ENCODE measurements at places on chromosomes 13 and 19.

GRCh38 chr19:3761382-3762129 is at the start of gene APBA3:
TSS of gene APBA3 (minus strand) at chr19:3761692. CDS start at chr19:3760264, 1,428 bp downstream.
- peak; percentile 83 for DNase-seq

- no peak for DNase-seq
Observed at GRCh38 chr19:58261600-58261967, 17.2 kb upstream of the ZNF8 start.

GRCh38 chr13:40982772-40983171 is 36.3 kb downstream of the ELF1 start:
- DNase-seq = no peak

GRCh38 chr19:30450835-30451321 is 78.7 kb downstream of the ZNF536 start:
- DNase-seq = no peak

DNA sequence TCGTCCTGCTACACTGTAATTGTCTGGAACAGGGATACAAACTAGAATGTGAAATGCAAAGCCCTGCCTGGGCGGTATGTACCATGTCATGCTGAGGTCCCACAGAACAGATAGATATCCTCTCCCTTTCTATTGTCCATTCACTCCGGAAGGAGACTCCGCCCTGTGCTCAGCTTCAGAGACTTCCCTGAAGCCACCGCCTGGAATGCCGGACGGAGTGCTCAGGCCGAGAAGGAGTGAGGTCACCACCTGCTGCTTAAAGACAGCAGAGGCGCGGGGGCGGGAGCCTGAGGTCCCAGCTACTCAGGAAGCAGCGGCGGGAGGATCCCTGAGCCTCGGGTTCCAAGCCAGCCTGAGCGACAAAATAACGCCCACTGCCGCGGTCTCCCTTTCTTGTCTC is 890 bp upstream of the ZNF611 start:
- DNase-seq = no peak

- no peak for DNase-seq
Observed at GRCh38 chr13:51158365-51158764, 47.3 kb upstream of the C13orf42 start.

DNA sequence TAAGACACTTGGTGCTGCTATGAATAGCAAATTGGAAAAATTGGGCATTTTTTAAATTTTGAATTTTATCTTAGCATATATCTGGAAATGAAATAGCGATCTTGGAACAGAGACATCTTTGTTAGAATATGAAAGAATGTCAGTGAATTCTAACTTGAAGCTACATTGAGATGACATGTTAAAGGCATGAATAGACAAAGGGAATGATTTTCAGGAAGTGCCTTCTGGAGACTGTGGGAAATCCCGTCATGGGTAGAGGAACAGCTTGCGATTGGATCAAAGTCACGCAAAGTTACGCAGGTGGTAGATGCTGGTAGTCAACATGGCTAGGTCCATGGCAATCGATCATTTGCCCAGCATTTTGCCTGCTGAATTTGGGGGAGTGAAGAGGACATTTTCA is 43.5 kb downstream of the LRCH1 start:
- DNase-seq = no peak

DNA sequence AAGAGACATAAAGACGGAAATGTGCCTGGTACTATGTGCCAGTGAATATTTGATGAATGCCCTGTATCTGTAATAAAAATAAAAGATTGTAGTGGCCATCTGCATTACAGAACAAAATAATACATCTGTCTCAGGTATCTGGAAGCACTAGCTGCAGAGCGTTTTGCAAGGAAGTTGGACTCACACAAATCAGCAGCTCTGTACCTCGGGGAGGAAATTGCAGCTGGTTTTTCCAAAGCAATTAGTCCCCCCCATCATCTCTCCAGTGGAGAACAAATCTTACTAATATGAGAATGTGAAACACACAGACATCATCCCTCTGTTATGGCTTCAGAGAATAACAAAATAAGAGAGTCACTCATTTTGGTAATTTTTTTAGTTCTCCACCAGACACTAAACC is 245.3 kb downstream of the ITGBL1 start:
- no peak for DNase-seq

Data from left renal cortex interstitium (tissue), 4 donors.